ENCODE measurements at places on chromosomes 13 and 19. TPM values are rescaled to one million over a fixed set of nuclear protein-coding genes. Genes with fewer than 3 reads are reported as not detected.

TSSK6 gene
- total RNA-seq, result 1.4 TPM

PNMA8A gene
- 3.8 TPM for total RNA-seq

ZSCAN4 gene
- total RNA-seq, result not detected

PNMA8B gene
- total RNA-seq, result 2.1 TPM

CIC gene
- 59.8 TPM for total RNA-seq

USE1 gene
- 25.6 TPM for total RNA-seq

C19orf67 gene
- total RNA-seq, result not detected

KLK8 gene
- not detected for total RNA-seq

HIPK4 gene
- total RNA-seq, result 0.24 TPM

REX1BD gene
- 51.7 TPM for total RNA-seq

ODAD3 gene
- 2.1 TPM for total RNA-seq

PTGER1 gene
- total RNA-seq, result 0.76 TPM

WDR62 gene
- total RNA-seq, result 3.7 TPM

ZNF284 gene
- 2.4 TPM for total RNA-seq

ZNF358 gene
- 47.6 TPM for total RNA-seq

MBD3L2 gene
- total RNA-seq, result not detected

FGF14 gene
- 1.4 TPM for total RNA-seq

Measured in left lung (tissue), 14 donors.